ENCODE measurements at places on chromosomes 7 and 10. TPM values are rescaled to one million over a fixed set of nuclear protein-coding genes. Genes with fewer than 3 reads are reported as not detected.

Gene SLC26A5
- total RNA-seq: not detected

Gene PLPP4
- not detected for total RNA-seq

Gene PPIF
- total RNA-seq: 171 TPM

Gene PRLHR
- not detected for total RNA-seq

Gene CYP3A4
- not detected for total RNA-seq

- no peaks in the 10 kb centered on the region for H3K27me3 ChIP-seq
- no peaks in the 10 kb centered on the region for H3K4me1 ChIP-seq
- no peaks in the 10 kb centered on the region for H3K36me3 ChIP-seq
- no peak overlapping the region for H3K27ac ChIP-seq
- no peak for DNase-seq
These were observed 196.3 kb upstream of the FOXP2 start for GRCh38 chr7:114218283-114218682.

DNA sequence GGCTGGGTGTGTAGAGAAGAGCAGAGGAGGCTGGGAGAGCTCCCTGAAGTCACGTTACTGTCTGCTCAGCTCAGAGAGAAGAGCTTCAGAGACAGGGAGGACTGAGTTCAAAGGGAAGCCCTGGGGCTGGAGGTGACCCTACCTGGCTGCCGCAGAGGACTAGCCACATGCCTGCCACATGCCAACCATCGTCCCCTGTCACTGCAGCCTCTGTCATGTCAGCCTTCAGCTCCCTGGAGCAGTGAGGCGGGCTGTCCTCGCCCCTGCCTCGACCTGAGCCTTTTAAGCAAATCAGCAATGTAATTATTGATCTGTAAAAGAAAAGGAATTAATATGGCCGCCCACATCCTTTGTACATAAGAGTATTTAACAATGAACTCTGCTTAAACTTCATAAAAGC, 89.3 kb upstream of the RET start:
- no peak for DNase-seq
- H3K36me3 ChIP-seq: no peaks in the 10 kb centered on the region
- H3K27ac ChIP-seq: no peak overlapping the region
- no peaks in the 10 kb centered on the region for H3K27me3 ChIP-seq
- no peak overlapping the region for H3K4me3 ChIP-seq

- DNase-seq: no peak
- no peaks in the 10 kb centered on the region for H3K36me3 ChIP-seq
- no peaks in the 10 kb centered on the region for H3K27me3 ChIP-seq
- no peak overlapping the region for H3K27ac ChIP-seq
- no peak overlapping the region for H3K4me3 ChIP-seq
These were observed 57.3 kb upstream of the DPYSL4 start for GRCh38 chr10:132129431-132129830.

All from PC-9 (cell line).